Ovary (tissue), 10 donors: ENCODE measurements at places on chromosomes 5 and 9. TPM values are rescaled to one million over a fixed set of nuclear protein-coding genes. Genes with fewer than 3 reads are reported as not detected.

ERCC6L2 gene
- 16.7 TPM for polyA plus RNA-seq

CACFD1 gene
- polyA plus RNA-seq: 1.6 TPM

KLF4 gene
- 40.7 TPM for polyA plus RNA-seq

IL9 gene
- not detected for polyA plus RNA-seq

THBS4 gene
- polyA plus RNA-seq: 89.6 TPM

FOXD4 gene
- polyA plus RNA-seq: 0.12 TPM

TAF1L gene
- polyA plus RNA-seq: not detected

COL15A1 gene
- 28.9 TPM for polyA plus RNA-seq

ZFP2 gene
- polyA plus RNA-seq: 3.3 TPM

PCDHB14 gene
- 4.5 TPM for polyA plus RNA-seq

PKD2L2 gene
- 0.05 TPM for polyA plus RNA-seq

ANKDD1B gene
- 1.2 TPM for polyA plus RNA-seq

TAF11L7 gene
- polyA plus RNA-seq: not detected

KIF20A gene
- polyA plus RNA-seq: 3.1 TPM

AFF4 gene
- 19.5 TPM for polyA plus RNA-seq

C5orf46 gene
- not detected for polyA plus RNA-seq

LIFR gene
- 27.1 TPM for polyA plus RNA-seq

NUTM2F gene
- not detected for polyA plus RNA-seq

SLC6A3 gene
- 0.40 TPM for polyA plus RNA-seq

FGFR4 gene
- polyA plus RNA-seq: 13.1 TPM

AFAP1L1 gene
- polyA plus RNA-seq: 7.8 TPM

CAMSAP1 gene
- 11.7 TPM for polyA plus RNA-seq

ADRA1B gene
- polyA plus RNA-seq: 0.87 TPM

PDLIM4 gene
- polyA plus RNA-seq: 3.4 TPM
